ENCODE measurements at places on chromosomes 16 and 17.

DNA sequence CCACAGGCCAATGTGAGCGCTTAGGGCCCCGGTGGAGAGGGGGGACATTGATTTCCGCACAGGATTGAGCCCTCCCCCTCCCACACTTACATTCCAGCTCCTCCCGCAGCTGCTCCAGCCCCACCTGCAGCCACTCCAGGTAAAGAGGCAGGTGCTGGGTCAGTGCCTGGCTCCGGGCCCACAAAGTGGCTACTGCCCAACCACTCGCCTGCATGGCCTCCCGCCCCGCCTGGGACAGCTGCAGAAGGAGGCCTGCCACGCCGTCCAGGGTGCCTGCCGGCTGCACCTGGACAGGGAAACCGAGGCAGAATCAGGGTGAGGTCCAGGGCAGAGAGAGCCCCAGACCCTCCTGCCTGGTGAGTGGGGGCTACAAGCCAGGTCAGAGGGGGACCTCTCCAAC lies 46.3 kb downstream of the RMI2 start:
- DNase-seq = no peak

GRCh38 chr17:45150911-45151809 lies 2.9 kb downstream of the HEXIM1 start:
- no peak for DNase-seq

- no peak for DNase-seq
Measured at GRCh38 chr17:36727577-36727976, 126.2 kb downstream of the MRM1 start.

DNA sequence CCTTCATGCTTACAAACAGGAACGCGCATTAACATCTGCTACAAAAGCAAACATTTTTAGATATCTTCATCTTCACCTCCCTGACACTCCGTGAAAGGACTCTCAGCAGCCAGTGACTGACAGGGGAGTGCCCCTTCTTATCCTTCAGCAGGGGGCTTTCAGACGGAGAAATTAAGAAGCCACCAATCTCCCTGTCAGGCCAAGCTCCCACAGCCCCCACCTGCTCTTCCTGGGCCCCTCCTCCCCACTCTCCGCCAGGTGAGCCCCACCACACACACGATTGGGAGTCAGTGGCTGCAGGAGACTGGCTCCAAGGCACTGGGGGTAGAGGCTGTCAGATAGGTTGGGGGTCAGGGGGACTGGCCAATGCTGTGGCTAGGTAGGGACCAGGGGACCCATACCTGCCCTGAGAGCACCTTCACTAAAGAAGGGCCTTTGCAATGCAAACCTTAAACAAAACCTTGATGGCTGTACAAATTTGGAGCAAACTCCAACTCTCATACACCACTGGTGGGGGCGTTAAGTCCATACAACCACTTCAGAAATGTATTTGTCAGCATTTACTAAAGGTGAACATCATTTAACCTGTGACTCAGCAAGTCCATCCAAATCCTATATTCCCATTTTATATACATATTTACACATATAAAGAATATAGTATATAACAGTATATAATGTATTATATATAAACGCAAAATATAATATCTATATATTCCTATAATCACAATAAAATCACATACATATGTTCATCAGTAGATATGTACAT lies 232.2 kb downstream of the ZNF423 start:
- DNase-seq = no peak

DNA sequence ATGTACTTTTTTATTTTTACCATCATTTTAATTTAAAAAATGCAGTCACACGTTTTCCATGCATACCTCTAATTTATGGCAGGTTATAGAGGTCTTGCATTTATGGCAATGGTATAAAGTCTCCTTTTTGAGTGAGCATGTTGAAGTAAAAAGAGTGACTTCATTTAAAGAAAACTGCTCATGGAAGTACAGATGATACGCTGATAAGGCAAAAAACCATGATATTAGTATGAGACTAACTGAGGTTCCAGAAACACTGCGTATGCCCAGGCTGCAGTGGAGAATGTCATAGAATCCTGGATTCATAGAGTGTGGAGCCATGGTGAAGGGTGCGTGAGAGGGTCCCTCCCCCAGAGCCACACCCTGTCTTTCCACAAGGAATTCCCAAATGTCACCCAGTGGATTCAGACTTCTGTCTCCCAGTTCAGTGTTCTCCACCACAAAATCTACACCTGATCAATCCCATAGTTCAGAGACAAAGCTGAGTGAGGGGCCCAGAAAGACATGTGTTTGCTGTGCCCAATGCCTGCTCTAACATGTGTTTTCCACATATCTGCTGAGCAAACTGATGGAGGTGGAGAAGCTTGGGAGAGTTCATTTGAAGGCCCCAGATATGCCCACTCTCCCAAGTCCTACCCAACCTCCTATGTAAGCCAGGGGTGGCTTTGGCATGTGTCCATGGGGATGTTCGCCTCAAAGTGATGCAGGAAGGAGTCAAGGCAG lies 69.4 kb downstream of the SLC6A2 start:
- no peak for DNase-seq

Data from NCI-H524 treated with DMSO at 0.1 percent for 48 hours (cell line).